ENCODE measurements at places on chromosomes 2 and 18. TPM values are rescaled to one million over a fixed set of nuclear protein-coding genes. Genes with fewer than 3 reads are reported as not detected.

- DNase-seq, result no peak
Observed at GRCh38 chr2:84816426-84817026, 64.4 kb downstream of the TRABD2A start.

Gene EPB41L3
- total RNA-seq, result 40.9 TPM

Gene ZNF804A
- 0.82 TPM for total RNA-seq

GRCh38 chr2:105052773-105053172 is 14.9 kb downstream of the MRPS9 start:
- no peak for DNase-seq

GRCh38 chr2:241862775-241863535 is 4.3 kb upstream of the PDCD1 start:
- DNase-seq, result no peak

DNA sequence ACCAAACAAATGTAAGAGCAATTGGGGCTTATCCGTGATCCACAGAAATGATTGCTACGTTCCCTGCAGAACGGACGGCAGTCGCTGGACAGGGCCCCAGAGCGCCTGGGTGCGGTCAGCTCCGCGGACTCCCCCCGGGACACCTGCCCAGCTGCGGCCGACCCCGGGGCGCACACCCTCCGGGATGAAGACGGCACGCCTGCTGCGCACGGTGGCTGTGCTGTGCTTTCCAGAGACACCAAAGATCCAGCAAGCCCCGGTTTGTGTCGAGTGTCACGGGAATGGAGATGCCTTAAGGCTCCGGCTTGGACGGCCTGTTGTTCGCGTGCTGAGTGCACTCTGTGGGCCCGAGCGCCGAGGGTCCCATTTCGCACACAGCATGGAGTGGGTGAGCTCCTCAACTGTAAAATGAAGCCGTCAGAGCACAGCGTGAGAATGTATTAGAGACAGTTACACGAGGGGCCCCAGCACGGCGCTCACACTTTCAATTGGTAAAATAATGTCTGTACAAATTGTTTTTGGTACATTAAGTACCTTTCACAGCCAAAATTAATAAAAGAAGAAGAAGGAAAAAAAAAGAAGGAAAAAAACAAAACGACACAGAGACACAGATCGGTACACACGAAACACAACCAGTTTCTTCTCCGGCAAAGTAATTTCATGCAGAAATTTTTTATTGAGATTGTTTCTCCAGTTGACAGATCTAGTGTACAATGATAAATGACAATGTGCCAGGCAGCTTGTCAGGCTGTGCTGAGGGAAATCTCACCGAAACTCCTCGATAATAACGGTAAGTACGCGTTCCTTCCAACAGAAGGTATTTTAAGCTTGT is 615.8 kb upstream of the SALL3 start:
- DNase-seq, result no peak

Gene CD302
- 8.2 TPM for total RNA-seq

DNA sequence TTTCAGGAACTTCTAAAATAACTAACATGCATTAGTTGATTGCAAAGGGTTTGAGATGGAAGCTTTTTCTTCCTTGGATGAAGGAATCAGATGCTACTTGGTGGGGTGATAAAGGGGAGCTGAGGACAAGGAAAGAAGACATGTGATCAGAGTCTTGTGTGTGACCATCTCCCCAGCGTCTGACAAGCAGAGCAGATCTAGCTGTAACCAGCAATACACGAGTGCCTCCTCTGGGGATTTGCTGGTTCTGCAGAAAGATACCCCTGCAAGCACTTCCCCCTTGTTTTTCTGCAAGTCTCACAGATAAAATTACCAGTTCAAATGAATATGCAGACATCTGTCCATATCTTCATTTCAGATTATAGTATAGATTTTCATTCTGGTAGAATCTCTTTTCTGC is 2.7 kb downstream of the CDH7 start:
- no peak for DNase-seq

DNA sequence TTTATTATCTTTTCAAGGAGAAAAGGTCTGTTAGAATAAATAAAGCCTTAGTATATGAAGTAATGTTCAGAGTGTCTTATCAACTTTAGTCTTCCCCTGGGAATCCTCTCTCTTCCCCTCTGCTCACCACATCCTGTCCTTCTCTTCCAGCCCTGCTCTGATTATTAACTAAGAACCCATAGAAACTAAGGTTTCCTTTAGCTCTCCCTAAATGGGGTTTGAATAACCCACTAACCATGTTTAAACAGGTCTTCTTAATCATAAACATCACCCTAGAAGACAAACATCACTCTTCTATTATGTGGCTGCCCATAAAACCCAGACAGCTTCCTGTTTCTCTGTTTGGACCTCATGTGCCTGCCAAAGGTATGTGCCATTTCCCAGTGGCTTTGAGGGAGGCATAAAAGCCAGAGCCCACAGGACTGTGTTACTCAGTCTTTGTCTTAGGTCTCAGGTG is 50.1 kb downstream of the SLC14A1 start:
- DNase-seq, result no peak

Gene CCDC150
- total RNA-seq, result 3.8 TPM

Gene SNED1
- total RNA-seq, result 41.3 TPM

Gene ERBB4
- 0.18 TPM for total RNA-seq

GRCh38 chr2:238281826-238282480 is 6.5 kb downstream of the PER2 start:
- DNase-seq, result no peak

DNA sequence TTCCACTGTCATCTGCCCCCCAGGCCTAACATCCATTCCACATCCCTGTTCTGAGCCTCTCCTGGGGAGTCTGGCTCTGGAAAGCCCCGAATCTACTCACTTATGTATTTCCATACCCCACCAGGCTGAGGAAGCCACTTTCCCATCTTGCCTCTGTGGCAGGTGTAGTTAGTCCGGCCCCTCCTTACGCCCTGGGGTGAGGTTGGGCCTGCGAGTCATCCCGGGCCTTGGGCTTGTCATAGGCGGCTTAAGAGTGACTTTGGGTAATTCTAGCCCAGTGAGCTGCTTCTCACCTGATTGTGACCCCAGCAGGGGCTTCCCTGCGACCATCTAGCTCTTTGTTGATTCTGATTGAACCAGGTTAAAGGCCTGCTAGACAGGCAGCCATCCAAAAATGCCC is 21.1 kb downstream of the PCARE start:
- no peak for DNase-seq

Gene CAPN14
- 0.15 TPM for total RNA-seq

DNA sequence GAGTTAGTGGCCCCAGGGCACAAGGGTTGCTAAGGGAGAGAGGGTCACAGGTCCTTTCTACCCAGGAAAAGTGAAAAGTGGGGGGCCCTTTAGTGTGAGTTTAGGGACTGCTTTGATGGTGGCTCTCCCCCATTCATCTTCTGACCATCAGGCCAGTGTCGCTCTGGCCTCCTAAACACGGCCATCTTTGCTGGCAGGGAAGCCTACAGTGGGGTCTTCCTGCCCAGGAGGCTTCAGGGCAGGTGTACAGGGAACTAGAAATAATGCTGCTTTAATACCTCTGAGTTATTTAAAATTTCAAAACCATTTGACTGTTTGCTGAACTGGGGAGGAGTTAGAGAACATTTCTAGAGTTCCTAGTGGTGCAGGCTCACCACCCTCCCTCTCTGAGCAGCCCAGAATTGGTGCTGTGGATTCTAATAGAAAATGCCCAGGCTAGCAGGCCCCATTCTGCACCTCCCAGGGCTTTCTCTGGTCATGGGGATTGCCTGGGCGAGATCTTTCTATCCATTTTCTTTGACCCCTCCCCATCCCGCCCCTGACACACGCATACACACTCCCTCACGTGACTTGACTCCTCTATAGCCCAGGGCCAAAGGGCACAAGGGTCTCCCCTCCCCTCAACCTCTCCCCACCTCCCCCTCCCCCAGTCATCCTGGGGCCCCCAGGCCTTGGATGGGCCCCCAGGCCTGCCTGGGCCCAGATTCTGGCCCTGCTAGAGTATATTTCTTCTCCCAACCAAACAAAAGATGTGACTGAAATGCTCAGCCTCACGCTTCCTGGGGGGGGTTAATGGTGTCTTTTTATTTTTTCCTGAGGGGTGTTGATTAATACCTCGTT is 3.1 kb downstream of the PKDCC start:
- no peak for DNase-seq

Gene SRD5A2
- total RNA-seq, result not detected

DNA sequence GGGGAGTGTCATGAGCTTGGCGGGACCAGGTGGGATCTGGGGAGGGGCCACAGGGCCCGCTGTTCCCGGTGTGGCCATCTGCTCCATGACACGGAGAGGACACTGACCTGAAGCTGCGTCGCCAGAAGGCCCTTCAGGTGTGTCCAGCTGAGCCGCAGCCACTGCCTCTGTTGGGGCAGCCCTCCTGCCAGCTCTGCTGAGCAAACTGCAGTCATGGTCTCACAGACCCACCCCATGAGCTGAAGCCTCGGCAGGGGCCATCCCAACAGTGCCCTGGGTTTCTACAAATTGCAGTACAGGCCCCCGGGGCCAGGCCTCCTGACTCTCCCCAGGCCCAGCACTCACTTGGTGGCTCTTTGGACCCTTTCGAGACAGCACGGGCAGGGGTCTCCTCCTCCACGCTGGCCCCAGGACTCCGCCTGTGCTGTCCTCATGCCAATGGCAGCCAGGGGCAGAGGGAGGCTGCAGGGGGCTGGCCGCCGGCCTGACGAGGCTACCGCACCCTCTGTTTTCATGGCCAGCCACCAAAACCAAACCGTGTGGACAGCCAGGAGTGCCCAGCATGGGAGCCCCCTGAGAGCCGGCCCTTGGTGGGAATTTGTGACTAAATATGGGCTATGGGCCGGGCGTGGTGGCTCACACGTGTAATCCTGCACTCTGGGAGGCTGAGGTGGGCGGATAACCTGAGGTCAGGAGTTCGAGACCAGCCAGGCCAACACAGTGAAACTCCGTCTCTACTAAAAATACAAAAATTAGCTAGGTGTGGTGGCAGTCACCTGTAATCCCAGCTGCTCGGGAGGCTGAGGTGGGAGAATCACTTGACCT is 175.2 kb upstream of the SALL3 start:
- no peak for DNase-seq

DNA sequence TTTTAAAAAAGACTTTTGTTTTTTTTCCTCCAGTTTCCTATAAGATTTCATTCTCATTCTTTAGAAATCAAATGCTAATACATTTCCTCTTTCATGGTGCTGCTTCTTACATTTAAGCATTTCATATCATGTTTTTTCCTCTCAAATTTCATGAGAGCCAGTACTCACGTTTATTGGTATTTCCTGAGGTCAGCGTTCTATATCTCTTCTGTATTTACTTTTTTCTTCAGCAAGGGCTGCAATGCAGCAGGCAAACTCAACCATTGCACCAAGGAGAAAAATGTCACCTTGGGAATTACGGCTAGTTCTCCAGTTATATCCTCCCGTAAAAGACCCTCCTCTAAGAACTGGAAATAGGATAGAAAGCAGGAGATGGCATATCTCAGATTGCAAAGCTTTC is 32.4 kb downstream of the UPP2 start:
- DNase-seq, result no peak

Gene LDLRAD4
- 2.2 TPM for total RNA-seq

DNA sequence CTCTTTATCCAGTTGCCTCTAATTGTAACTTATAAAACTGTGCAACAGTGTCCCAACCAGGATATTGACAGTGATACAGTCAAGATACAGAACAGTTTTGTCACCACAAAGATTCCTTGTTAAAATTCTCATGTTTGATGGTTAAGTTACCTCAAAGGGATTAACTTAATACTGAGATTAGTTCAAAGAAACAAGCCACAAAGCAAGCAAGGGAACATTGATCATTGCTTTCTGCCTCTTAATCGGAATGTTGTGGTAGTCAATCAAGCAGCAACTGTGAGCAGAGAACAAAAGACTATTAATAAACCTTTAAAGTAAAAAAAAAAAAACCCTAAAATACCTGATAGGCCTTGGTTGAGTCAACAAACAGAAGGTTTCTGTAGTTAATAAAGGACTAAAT is 352.3 kb downstream of the PARD3B start:
- no peak for DNase-seq

Gene PRADC1
- 12.1 TPM for total RNA-seq

DNA sequence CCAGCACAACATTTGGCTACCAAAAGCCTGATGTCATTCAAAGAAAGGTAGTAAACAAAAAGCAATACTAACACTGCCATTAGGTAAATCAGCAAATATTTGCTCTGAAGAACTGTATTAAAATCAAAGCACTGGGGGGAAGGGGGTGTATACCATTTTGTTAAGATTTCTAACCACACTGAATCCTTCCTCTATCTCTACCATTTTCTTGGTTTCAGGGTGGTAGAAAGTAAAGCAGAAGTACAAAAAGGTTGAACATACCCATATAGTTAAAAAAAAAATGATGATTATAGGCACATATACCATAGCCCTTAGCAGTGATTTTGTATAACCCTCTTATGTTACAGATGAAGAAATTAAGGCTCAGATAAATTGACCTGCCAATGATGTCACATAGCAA is 437.6 kb downstream of the ZEB2 start:
- no peak for DNase-seq

DNA sequence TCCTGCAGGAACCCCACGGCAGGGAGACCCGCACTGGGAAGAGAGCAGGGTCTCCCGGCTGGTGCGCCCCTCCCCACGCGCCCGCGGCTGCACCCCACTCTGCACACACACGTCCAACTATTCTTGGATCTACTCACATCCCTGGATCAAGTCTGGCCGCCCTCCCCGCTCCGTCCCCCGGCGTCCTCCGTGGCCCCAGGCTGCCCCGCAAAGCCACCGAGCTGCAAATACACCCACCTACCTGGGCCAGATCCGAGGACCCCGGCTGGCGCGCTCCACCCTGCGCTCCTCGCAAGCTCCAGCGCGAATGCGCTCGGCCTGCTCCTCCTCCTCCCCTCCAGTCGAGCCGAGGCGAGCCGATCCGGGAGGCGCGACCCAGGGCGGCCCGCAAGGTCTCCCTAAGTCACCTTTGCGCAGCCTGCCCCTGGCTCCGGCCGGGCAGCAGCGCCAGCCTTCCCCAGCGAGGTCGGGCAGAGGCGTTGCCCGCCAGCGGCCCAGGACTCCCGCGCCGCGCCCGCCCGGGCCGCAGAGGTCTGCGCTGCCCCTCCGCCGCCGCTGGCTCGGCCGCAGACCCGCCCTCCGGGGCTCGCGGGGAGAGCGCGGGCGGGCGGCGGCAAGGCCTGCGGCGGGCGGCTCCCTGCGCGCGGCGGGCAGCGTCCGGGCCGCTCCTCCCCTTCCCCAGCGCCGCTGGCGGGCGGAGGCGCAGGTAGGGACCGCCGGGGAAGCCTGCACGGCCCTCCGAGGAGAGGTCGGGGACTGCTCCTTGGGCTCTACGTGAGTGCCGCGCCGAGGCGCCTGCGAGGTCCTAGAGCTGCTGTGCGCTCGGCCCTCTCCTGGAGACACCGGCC is 126.0 kb downstream of the OSBPL1A start:
- DNase-seq, result no peak

Gene CSRNP3
- 0.47 TPM for total RNA-seq

DNA sequence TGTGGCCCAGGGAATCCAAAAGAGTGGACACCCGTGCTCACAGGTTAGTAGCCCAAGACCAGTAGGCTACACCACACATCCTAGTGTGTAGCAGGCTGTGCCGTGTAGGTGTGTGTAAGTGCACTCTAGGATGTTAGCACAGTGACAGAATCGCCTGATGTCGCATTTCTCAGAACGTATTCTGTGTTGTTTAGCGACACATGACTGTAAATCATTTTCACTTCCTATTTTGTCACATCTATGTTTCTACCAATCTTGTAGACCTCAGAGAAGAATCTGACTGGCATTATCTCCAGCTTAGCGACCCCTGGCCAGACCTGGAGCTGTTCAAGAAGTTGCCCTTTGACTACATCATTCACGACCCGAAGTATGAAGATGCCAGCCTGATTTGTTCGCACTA is 45.1 kb downstream of the NTSR2 start:
- DNase-seq, result no peak
